Bronchial epithelial cell (primary cell): ENCODE measurements at places on chromosomes 2 and 18.

- no peak for DNase-seq
Observed at GRCh38 chr2:224223851-224224555, 177.9 kb downstream of the FAM124B start.

GRCh38 chr2:238415893-238416292 lies 10.8 kb upstream of the ASB1 start:
- DNase-seq, result no peak

DNA sequence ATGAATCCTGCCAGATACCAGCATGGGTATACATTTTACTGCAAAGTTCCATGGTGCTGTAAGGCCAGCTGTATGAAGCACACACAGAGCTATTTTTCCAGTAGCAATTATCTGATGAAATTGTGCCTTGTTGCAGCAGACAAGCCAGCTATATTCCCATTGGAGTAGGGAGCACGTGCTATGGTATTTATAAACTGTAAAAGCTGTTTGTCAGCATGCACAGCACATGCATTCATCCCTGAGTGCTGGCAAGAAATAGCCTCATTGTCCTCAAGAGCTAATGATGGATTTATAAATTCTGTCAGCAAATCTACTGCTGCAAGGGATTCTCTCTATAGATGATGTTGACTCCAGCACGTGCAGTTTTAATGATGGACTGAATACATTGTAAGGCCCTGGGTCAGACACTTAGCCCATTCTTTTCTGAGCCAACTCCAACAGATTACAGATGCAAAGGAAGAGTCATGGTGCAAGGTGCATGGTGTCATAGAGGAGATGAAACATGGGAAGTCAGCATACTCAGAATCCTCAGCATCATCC lies 61.7 kb downstream of the KCNS3 start:
- DNase-seq, result no peak

DNA sequence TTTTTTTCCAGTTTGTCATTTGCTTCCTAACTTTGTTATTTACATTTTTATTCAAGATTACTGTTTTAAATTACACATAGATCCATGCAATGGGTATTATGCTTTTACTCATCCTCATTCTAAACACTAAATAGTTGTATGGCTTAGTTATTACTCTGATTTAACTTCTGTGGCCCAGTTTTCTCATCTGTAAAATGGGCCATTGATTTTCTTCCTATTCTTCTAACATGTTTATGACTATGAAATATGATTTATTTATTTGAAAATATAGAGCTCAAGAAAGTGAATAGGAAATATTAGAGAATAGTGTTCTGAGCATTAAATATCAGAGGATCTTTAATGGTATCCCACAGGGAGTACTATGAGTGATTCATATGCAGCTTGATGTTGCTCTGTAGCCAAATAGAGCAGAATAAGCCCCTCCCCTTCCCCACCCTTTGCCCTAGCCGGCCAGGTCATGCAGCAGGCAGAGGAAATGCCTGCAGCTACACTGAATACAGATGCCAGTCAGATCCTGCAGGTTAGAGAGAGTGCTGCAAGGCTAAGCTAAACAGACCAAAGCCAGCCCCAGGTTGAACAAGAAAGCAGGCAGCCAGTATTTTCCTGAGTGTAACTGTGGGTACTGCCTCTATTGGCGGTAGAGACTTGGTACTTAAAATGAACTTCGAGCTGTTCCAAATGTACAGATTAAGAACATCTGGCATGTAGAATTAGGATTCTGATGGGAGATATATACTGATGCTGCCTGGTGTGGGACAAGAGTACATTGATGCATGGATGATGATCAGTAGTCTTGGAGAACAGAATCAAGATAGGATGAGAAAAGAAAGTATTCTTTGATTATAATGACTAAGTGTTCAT lies 11.7 kb upstream of the ACYP2 start:
- peak; percentile 93 for DNase-seq

DNA sequence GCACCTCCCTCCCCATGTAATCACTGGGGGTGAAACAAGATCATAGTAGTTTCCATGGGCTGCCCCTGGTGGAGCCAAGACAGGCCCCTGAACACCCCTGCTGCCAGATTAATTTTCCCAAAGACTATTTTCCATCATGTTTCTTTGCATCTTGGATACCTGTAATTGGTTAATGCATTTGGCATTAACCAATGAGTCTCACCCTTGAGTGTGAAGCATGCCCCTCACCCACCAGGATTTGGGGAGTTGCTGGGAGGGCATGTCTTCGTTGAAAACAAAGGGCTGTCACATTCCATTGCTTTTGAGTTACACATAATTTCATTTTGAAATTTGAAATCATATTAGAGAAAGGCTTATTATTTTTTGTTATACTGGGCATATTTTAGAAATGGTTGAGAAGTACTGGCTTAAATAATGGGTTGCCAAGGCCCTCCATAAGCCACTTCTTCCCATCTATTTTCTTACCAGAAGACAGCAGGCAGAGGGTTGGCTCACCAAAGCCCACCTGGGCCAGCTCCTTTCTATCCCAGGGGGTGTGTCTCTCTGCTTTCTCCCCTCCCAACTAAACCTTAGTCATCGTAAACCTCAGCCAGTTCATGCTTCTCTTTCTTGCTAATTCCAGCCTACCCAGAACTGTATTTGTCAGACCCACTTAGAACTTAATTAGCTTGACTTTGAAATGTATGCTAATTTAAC lies 51.8 kb downstream of the ATIC start:
- no peak for DNase-seq

DNA sequence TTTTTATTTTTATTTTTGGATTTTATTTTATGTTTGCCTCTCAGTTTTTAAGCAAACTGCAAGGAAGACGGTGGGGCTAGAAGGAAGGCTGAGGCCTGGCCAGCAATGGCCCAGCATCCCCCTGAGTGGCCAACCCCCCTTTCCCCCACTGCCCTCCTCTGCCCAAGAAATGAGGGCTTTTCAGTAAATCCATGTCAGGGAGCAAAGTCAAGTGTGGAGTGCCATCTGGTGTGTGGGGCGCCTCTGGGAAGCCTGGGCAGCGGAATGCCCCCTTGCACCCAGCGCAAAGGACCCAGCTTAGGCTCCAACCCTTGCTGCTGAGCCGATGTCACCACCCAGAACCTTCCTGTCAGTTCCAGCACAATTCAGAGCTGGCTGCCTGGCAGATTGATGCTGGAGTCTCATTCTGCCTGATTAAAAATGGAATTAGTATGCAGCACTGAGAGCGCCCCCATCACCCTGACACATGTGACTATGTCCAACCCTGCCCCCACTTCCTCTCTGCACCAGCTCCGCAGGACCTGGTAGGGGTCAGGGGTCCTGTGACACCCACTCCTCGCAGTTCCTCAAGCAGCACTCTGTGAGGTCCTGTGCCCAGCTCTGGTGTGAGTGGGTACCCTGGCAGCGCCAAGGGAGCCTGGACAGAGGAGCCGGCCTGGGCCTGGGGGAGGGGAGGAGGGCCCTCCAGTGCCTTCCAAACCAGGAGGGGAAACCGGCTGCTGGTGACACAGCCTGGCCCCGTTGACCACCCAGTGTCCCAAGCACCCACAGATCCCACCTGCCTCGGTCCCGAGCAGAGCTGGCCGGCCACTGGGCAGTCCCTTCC lies 9.2 kb upstream of the ALPP start:
- no peak for DNase-seq

DNA sequence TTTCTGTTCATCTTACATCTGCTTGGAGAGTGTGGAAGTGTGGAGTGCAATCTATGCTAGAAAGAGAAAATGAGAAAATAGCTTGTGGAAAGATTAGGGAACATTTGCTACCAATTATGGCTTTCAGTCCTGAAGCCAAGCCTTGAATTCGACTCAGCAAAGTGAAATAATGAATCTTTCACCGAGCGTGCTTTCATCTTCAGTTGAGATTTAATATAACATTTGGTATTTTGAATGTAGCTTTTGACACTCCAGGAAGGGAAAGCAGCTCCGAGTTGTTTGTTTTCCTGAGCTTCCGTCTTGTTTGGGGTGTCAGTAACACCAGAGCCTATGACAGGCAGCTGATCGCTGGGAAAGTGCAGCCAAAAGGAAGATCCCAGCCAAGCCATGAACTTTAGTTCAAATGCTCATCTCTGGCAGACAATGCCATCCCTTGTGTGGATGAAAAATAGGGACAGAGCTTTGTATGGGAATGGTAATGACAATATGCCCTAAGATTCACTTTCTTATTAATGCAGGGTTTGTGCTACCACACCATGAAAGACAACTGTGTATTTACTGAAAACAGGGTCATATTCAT lies 25.0 kb upstream of the PHLPP1 start:
- no peak for DNase-seq

- no peak for DNase-seq
Observed at GRCh38 chr2:49289711-49290110, 135.4 kb upstream of the FSHR start.

GRCh38 chr2:100352521-100352920 lies 30.2 kb upstream of the LONRF2 start:
- no peak for DNase-seq

- DNase-seq, result no peak
Observed at GRCh38 chr2:129930451-129930850, 49.0 kb upstream of the RAB6C start.

DNA sequence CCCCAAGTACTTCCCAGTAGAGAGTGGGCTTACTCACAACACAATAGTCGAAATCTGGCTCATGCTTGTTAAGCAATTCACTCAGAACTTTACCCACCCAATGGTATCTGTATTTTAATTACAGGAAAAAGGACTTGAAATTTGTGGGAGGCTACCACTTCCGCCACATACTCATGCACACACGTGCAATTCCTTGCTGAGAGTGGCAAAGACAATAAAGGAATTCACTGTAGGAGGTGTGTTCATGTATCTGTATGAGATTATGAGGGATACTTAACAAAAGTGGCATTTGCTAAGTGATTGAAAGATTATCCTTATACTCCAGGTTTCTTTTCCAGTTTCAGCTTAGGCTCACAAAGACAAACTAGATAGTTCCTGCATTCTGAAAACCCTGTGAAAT lies 14.9 kb upstream of the LYPD6 start:
- no peak for DNase-seq

- no peak for DNase-seq
Observed at GRCh38 chr2:105254531-105255210, 13.1 kb downstream of the GPR45 start.

DNA sequence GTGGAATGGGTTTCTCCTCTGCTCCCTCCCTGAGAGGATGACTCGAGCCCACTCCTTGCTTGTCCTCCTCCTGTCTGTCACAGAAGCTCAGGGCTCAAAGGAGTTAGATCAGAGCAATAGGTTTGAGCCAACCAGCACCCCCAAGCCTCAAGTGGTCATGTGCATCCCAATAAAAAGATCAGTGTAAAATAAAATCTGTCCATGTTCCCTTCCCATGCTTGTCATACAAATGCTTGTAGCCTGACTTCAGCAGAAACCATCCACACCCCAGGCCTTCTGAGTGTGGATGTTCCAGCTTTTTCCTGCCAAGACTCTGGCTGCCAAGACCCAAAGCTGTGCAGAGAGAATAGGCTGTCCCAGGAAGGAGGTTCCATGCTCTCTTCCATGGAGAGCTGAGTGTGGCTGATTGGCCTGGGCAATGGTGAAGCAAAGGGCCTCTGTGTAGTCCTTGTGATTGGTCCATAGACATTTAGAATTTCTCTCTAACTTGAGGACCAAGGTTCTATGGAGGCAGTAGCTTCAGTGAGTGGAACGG lies 67.4 kb downstream of the GYPC start:
- no peak for DNase-seq

- DNase-seq, result peak; percentile 64
Observed at GRCh38 chr2:169828141-169828811, 1.0 kb downstream of the UBR3 start.

- DNase-seq, result no peak
Observed at GRCh38 chr2:16223841-16224177, 283.5 kb downstream of the MYCN start.

GRCh38 chr18:49447810-49448745 lies 12.4 kb downstream of the DYM start:
- DNase-seq, result peak; percentile 50

DNA sequence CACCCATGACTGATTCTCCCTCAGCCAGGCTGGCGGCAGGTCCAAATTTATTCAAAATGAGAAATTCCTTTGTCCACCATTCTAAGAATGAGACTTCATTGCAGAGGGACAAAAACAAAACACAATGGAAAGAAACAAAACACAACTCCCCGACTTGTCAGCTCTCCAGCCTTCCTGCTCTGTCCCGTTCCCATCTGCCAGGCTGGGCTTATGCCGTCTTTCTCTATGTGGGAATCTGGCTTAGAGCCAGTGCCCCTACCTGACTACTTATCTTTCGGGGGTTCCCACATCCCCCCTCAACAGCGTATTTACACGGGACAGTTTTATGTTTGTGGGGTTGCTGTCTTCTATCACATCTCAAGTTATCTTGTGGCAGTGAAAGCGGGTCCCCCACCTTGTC lies 13.8 kb downstream of the CELF4 start:
- DNase-seq, result no peak

GRCh38 chr2:238509903-238510302 lies 83.2 kb downstream of the ASB1 start:
- no peak for DNase-seq

DNA sequence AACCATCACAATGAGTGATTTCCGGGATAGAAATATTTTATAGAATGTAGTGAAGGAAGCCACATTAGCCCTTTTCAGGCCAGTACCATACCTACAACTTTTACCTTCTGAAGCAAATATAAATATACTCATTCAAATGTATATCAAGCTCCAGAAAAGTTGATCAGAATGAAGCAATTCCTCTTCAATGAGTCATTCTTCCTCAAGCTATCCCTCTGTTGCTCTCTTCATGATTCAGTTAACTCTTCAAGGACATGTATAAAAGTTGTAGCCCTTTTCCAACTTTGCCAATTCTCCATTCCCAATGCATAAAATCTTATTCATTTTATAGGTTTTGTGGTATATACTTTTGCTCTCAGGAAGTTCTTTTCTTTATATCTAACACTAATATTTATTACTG lies 242.1 kb upstream of the RGPD4 start:
- DNase-seq, result peak; percentile 79

- no peak for DNase-seq
Observed at GRCh38 chr2:156339110-156339847, 6.8 kb upstream of the NR4A2 start.

DNA sequence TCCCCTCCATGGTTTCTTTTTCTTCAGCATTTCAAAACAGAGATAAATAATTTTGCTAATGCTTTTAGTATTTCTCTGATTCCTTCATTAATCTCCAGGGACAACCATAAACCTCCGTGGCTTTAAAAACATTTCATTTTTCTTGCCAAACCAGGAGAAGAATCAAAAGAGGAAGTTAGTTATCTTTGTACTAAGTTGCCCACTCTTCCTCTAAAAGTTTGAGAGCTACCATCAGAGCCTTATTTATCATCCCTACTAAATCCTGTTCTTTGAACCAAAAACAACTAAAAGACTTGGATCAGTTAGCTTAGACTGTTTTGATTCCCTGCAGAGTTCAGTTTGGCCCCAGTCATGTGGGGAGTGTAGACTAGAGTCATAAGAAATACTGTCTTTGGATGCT lies 208.4 kb downstream of the SETBP1 start:
- no peak for DNase-seq
